Mesothelial cell of epicardium (in vitro differentiated cells): ENCODE measurements at places on chromosomes 5 and 9. TPM values are rescaled to one million over a fixed set of nuclear protein-coding genes. Genes with fewer than 3 reads are reported as not detected.

Gene SURF1
- 29.4 to 31.4 TPM (median 30.0 TPM) in 3 replicates for total RNA-seq

Gene ICE1
- 36.7 to 37.9 TPM (median 37.4 TPM) in 3 replicates for total RNA-seq

Gene PKD2L2
- not detected in 3 replicates for total RNA-seq

Gene CCL27
- 0.61 to 0.84 TPM in 2 of 3 replicates, not detected in the other for total RNA-seq

GRCh38 chr9:81372628-81373191, 316.6 kb downstream of the TLE1 start:
- no peak overlapping the region for H3K27ac ChIP-seq
- DNase-seq = no peak
- peaks cover 39% of the 10 kb centered on the region for H3K4me1 ChIP-seq
- no peaks in the 10 kb centered on the region for H3K36me3 ChIP-seq
- no peaks in the 10 kb centered on the region for H3K27me3 ChIP-seq

DNA sequence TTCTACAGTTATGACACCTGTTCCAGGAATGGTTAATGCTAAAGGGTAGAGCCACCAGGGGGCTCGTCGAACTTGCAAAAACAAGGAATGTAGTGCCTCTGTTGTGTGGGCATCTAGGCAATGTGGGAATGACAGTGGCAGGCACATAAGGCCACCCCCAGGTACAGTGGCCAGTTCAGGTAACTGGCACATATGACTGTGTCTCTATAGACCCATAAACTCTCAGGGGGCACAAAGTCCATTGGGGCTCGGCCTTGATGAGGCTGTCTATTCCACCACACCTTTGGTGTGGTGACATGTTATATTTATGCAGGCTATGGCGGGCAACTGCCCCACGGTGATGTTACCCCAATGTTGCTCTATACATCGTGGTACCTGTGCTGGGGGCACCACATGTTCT, 59.6 kb upstream of the FAM120A start:
- no peaks in the 10 kb centered on the region for H3K36me3 ChIP-seq
- no peak overlapping the region for H3K4me3 ChIP-seq
- no peak overlapping the region for H3K27ac ChIP-seq
- no peaks in the 10 kb centered on the region for H3K4me1 ChIP-seq
- H3K27me3 ChIP-seq = peaks cover 3% of the 10 kb centered on the region

- H3K36me3 ChIP-seq = peaks cover 11% of the 10 kb centered on the region
- no peak overlapping the region for H3K4me3 ChIP-seq
- DNase-seq = no peak
- no peak overlapping the region for H3K27ac ChIP-seq
Measured at GRCh38 chr9:4864234-4864661, 71.5 kb downstream of the RCL1 start.

DNA sequence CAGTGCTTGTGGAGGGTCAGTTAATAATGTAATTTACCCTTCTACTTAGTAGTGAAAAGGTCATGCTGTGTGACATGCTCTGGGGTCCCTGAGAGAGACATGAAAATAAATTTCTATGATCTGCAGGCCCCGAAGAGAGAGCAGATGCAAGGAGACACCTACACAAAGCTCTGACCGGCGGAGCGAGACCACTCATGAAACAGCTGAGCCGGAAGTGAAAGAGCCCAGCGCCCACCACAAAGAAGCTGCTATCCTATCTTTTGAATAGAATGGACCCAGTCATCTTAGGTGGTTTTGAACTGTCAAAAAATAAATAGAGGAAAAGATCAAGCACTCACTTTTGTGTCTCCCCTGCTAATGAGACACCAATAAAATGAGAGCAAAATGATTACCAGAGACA, 190.0 kb downstream of the MED10 start:
- peaks cover 2% of the 10 kb centered on the region for H3K4me1 ChIP-seq
- no peaks in the 10 kb centered on the region for H3K36me3 ChIP-seq
- peaks cover 24% of the 10 kb centered on the region for H3K27me3 ChIP-seq
- H3K4me3 ChIP-seq = no peak overlapping the region

GRCh38 chr5:87372705-87373104, 40.0 kb downstream of the CCNH start:
- no peaks in the 10 kb centered on the region for H3K27me3 ChIP-seq
- H3K4me1 ChIP-seq = no peaks in the 10 kb centered on the region
- H3K27ac ChIP-seq = no peak overlapping the region
- H3K4me3 ChIP-seq = no peak overlapping the region
- peaks cover 19% of the 10 kb centered on the region for H3K36me3 ChIP-seq

DNA sequence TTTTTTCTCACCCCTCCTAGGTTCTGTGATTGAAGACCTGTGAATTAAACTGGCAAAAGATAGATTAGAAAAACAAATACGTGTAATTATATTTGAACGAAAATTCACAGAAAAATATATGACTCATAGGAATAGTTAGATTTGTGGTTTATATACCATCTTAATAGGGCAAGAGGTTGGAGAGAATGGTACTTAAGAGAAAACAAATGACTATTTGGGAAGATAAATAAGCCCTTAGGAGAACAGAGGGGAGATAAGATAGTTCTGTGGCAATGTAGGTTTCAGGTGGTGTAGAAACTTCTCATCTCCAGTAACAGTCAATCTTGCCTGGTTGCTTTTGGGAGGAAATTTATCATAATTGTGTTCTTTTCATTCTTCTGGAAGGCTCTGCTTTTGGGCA, 122.0 kb downstream of the PRDM9 start:
- no peaks in the 10 kb centered on the region for H3K36me3 ChIP-seq
- no peak overlapping the region for H3K27ac ChIP-seq
- no peaks in the 10 kb centered on the region for H3K4me1 ChIP-seq

DNA sequence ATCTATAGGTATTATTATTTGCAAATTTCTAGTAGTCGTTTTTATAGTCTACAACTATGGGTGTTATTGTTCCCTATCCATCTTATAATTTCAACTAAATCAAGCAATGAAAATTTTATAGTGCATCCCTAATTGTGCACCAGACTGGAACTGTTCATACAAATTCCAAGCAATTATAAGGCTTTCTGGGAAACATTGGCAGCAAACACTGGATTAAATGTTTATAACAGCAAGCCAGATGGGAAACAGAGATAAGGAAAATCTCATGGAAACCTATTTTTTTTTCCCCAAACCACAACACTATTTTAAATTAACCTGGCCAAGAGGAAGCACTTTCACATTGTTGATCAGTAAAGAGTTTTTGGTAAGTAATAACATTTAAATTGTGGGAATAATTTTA, 524.3 kb downstream of the RASEF start:
- no peaks in the 10 kb centered on the region for H3K27me3 ChIP-seq
- peaks cover 25% of the 10 kb centered on the region for H3K4me1 ChIP-seq
- H3K27ac ChIP-seq = no peak overlapping the region
- no peak for DNase-seq

GRCh38 chr5:107661650-107662044, 9.1 kb downstream of the EFNA5 start:
- no peaks in the 10 kb centered on the region for H3K27me3 ChIP-seq
- H3K4me1 ChIP-seq = peaks cover 17% of the 10 kb centered on the region

DNA sequence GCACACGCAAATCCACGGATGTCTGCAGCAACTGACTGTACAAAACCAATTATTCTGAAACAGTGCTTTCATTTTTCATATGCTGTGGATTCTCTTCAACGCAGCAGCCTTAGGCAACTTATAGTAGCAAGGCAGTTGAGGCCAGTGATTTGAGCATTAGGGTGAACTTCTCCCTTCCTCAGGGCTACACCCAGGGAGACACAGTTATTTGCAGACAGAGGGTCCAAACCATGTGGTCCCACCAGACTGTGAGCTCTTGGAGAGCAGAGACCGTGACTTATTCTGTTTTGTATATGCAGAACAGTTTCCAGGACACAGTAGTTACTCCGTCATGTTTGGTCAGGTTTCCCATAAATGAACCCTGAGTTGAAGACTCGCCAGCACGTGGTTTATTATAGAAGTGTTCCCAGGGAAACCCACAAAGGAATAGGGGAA, 19.0 kb upstream of the WHRN start:
- no peaks in the 10 kb centered on the region for H3K4me1 ChIP-seq
- no peak for DNase-seq
- H3K4me3 ChIP-seq = no peak overlapping the region
- H3K27ac ChIP-seq = no peak overlapping the region
- peaks cover 28% of the 10 kb centered on the region for H3K27me3 ChIP-seq

DNA sequence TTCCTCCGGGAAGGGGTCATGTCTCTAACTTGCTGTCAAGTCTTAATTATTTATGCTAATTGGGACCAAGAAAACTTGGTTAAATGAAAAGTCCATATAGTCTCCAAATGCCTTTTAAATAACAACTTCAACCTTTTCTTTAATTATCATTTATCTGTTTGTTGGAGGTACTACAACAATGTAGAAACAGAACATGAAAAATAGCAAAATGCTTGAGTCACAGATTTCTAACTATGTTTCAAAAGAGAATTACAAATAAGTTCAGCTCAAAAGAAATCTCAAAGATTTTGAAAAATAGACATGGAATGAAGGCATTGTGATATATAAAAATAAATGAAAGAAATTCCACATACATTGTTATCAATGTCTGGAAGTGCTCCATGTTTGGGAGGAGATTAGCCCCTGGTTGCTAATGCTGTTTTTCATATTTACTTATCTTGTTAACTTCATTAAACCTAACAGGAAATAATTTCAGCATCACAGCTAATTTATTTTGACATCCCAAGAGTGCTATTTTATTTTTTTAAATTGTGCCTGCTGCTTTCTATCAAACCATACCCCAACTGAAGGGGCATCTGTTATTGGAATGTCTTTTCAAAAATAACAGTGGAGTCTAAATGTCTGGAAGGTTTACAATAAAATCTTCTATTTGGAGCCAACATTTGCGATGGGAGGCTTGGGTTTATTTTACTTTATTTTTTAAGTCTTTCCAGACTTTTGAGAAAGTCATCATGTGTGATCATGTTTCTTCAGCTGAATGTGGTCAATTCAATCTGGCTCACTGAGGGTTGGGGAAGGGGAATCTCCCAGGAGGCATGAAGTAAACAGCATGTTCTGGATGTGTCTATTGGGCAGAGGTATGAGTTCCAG, 53.1 kb upstream of the ANKRD55 start:
- H3K36me3 ChIP-seq = no peaks in the 10 kb centered on the region
- no peaks in the 10 kb centered on the region for H3K27me3 ChIP-seq
- DNase-seq = no peak
- H3K4me1 ChIP-seq = peaks cover 24% of the 10 kb centered on the region

DNA sequence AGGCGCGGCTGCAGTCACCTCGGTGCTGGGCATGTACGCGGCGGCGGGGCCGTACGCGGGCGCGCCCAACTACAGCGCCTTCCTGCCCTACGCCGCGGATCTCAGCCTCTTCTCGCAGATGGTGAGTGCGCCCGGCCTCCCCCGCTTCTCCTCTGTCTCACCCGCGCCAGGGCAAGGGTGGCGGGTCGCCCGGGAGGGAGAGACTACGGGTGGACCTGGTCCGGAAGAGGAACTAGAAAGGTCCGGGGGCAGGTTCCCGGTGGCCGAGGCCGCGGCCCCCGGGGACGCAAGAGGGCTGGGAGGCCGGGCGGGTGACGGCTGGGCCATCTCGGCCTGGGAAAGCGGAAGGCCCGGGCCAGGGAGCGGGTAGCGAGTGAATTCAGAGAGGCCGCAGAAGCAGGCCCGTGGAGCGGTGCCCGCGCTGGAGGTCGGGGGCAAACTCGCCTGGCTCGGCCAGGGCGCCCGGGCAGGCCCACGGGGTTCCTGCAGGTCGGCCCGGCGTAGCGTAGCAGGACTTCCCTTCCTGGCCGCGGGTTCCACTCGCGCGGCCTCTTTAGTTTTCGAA, 711 bp downstream of the IRX1 start:
- peaks cover 55% of the 10 kb centered on the region for H3K4me1 ChIP-seq
- H3K4me3 ChIP-seq = peak overlapping the region; percentile 86
- no peak for DNase-seq
- peaks cover 6% of the 10 kb centered on the region for H3K36me3 ChIP-seq

DNA sequence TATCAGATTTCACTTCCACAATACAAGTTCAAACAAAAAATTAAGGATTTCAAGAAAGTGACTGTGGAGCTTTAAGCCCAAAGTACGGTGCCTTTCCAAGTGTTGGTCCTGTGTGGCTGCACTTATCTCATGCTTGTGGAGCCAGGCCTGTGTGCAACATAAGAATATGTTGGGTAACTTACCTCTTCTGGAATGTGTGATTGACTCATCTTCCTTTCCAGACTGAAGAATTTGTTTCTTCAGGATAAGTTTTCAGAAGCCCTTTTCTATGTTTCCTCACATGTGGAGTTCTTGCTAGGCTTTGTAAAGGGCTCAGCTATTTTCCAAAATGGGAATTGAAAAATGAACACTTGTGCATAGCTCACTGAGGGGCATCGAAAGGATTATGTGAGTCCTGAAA, 485.1 kb upstream of the PAPPA start:
- H3K27me3 ChIP-seq = no peaks in the 10 kb centered on the region
- no peak for DNase-seq
- no peak overlapping the region for H3K27ac ChIP-seq
- no peak overlapping the region for H3K4me3 ChIP-seq
- H3K36me3 ChIP-seq = no peaks in the 10 kb centered on the region

- peaks cover 54% of the 10 kb centered on the region for H3K4me1 ChIP-seq
- H3K4me3 ChIP-seq = no peak overlapping the region
- peaks cover 3% of the 10 kb centered on the region for H3K36me3 ChIP-seq
- peak overlapping the region; percentile 65 for H3K27ac ChIP-seq
- no peak for DNase-seq
- no peaks in the 10 kb centered on the region for H3K27me3 ChIP-seq
Measured at GRCh38 chr9:121280715-121281613, 13.0 kb downstream of the GSN start.

GRCh38 chr5:14428302-14429081, 153.1 kb upstream of the OTULINL start:
- no peaks in the 10 kb centered on the region for H3K27me3 ChIP-seq
- H3K27ac ChIP-seq = peak overlapping the region; percentile 89
- peaks cover 20% of the 10 kb centered on the region for H3K36me3 ChIP-seq
- no peak for DNase-seq
- peaks cover 58% of the 10 kb centered on the region for H3K4me1 ChIP-seq

DNA sequence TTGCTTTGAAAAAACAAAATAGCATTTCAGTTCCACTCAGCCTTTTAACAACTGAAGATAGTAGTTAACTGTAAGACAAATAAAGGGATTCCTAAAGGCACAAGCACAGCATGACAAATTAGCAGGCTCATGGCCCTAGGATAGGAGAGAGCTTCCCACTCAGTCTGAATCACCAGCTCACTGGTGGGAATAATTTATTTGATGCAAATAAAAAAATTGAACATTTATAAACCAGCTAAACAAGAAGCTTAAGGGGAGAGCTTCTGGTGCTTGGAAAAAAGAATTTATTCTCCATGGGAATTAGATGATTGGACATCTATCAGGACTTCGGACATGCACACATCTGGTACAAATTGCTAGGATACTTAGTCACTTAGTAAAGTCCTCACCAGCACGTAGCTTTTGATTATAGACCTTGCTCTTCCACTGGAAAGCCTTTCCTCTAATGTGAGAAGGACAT, 294.1 kb upstream of the TNC start:
- no peak overlapping the region for H3K4me3 ChIP-seq
- no peak overlapping the region for H3K27ac ChIP-seq
